ENCODE measurements at places on chromosomes 2 and 18. TPM values are rescaled to one million over a fixed set of nuclear protein-coding genes. Genes with fewer than 3 reads are reported as not detected.
A peak's percentile ranks its signal among the peaks of the same experiment; 100 is the strongest.

DNA sequence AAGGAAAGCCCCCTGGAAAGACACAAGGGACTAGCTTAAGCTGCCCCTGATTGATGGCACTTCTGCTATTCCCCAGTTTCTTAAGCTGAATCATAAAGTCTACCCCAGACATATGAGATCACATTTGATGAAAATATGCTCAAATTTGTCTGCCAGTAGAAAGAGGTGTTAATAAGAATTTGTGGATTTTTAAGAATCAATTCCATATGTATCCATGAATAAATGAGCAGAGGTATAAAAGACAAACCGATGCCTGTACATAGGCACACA, 119.9 kb downstream of the CCBE1 start:
- no peak for DNase-seq

DNA sequence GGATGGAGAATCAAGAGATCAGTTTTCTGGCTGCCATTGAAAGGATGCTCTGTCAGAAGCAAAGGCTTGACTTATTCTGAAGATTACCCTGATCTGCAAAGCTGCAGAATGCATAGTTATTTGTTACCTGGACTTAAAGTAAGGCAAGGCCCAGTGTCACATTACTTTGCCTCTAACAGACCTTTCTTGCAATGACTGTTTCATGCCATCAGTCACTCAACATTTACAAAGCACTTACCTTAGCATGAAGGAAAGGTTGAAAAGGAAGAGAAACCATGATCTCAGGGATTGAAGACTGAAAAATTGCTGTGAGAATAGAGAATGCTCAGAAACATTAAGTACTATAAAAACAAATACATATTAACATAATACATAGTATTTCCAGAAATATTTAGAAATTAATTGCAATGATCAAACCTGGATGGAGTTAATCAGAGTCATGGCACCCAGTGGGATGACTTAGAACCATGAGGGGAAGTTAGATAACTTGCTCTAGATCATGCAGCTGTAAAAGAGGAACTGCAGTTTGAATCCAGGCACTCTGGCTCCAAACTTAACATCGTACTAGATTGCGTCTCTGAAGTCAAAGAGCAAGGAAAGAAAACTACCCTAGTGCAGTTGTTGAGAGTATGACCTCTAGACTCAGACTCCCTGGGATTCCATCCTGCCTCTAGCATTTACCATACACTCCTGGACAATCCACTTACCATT, 26.5 kb upstream of the FAM117B start:
- DNase-seq: no peak

DNA sequence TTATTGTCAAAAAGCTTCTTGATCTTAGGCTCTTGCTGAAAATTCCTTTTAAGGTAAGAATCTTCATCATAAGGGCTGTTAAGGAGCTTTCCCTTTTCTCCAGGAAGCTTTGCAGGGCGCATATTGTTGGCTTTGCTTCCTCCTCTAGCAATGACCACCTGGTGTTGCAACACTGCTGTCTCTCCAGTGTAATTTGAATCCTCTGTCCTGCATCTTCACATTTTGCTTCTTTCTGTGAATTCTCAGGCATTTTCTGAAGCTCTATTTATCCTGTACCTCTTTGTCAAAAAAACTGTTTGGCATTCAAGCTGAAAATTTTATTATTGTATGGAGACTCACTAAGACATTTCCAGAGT, 533.1 kb upstream of the CHAC2 start:
- no peak for DNase-seq

GRCh38 chr2:85309699-85310321, 18.0 kb downstream of the TGOLN2 start:
- DNase-seq: no peak

- no peak for DNase-seq
These were observed 633 bp upstream of the ILKAP start for GRCh38 chr2:238203973-238204683.

DNA sequence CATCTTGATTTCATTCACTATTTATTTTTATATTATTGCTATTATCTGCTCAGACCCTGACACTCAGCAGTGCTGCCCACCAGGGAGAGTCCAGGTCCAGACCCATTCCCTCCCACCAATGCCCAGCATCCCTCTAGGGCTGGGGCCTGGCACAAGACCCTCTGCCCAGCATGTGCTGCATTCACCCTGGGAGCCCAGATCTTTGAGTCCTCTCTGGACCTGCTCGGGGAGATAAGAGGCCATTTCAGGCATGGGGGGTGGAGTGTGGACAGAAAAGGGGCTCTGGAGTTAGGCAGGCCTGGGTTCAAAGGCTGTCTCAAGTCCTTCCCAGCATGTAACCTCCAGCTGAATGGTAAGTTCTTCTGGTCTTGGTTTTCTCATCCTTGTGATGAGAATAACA, 209.6 kb downstream of the CYP26B1 start:
- DNase-seq: no peak

DNA sequence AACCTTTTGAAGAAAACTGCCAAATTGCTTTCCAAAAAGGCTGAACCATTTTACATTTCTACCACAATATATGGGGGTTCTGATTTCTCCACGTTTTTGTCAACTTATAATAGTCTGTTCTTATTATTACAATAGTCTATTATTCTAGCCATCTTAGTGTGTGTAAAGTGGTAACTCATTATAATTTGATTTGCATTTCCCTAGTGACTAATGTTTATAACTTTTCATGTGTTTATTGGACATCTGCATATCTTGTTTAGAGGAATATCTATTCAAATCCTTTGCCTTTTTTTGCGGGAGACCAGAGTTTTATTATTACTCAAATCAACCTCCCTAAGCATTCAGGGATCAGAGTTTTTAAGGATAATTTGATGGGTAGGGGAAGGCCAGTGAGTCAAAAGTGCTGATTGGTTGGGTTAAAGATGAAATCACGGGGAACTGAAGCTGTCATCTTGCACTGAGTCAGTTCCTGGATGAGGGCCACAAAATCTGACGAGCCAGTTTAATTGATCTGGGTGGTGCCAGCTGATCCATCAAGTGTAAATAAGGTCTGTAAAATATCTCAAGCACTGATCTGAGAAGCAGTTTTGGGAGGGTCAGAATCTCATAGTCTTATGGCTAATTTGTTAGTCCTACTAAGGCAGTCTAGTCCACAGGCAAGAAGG, 303.4 kb upstream of the NCKAP5 start:
- DNase-seq: peak; percentile 13

DNA sequence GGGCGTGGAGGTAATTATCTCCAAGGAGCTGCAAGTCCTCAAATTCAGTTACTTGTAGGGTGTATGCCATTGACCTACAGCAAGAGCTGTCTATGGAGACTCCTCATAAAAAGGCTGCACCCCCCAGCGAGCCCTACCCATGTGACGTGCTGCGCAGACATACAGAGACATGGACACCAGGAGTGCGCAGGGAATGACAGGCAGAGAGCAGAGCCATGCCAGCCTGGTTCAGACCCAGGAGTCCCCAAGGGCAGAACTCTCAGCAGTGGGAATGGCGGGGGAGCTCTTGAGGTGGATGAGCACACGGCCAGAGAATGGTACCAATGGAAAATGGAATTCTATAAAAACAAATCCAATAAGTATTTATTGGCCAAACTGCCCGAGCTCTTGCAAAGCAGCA, 310.1 kb downstream of the MYCN start:
- DNase-seq: no peak

- peak; percentile 82 for DNase-seq
These were observed 88.5 kb downstream of the DYNAP start for GRCh38 chr18:54679318-54680149.

DNA sequence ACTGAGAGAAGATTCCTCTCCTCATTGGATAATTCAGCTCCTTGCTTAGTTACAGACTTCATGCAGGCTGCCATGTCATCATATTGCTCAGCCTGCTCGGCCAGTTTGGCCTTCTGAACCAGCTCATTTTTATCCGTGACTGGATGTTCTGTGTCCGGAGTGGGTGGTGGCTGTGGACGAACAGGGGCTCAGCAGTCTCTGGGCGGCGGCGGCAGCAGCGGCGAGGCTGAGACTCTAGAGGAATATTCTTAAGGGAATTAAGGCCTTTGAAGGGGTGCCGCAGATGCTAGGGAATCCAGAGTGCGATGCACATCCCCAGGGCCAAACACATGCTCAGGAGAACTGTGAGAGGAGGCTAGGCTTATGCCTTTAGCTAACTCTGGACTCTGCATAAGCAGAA, 97.9 kb upstream of the GYPC start:
- DNase-seq: no peak

- no peak for DNase-seq
These were observed 475.8 kb downstream of the STK39 start for GRCh38 chr2:167771628-167772027.

DNA sequence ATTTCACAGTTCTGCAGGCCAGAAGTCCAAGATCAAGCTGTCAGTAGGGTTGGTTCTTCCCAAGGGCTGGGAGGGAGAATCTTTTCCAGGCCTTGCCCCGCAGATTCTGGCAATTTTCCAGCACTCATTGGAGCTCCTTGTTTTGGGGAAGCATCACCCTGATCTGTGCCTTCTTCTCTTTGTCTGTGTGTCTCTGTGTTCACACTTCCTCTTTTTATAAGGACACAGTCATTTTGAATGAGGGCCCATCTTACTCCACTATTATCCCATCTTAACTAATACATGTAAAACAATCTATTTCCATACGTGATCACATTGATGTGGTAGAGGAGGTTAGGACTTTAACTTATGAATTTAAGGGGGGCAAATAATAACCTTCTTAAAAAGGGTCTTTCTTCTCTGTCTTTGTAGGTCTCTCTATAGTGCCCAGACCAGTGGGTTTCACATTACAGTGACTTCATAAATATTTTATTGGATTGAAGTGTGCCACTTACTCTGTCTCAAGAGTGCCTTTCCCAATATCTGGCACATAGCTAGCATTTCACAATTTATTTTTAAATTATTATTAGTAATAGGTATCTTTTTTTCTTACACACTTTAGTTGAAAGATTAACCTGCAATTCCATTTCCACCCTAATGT, 68.9 kb upstream of the CBLN2 start:
- no peak for DNase-seq

GRCh38 chr2:101843048-101843447, 145.5 kb downstream of the MAP4K4 start:
- DNase-seq: peak; percentile 77

GRCh38 chr2:234964631-234965461, 13.0 kb downstream of the SH3BP4 start:
- peak; percentile 81 for DNase-seq

DNA sequence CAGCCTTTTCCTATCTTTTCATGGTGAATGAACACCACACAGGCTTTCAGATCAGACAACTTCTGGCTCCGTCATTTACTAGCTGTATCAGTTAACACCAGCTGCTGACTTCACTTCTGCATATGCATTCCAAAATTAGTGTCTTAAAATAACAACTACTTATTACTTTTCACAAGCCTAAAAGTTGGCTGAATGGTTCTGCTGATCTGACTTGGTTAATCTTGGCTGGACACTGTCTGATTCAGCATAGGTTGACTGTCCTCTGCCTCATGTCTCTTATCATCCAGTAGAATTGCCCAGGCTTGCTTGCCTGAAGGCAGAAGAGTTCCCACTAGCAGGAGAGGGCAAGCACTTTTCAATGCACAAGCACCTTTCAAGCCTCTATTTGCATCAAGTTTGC, 72.7 kb downstream of the MARCHF4 start:
- peak; percentile 77 for DNase-seq

- DNase-seq: peak; percentile 31
These were observed 8.2 kb upstream of the CABLES1 start for GRCh38 chr18:23127090-23127489.

- DNase-seq: no peak
These were observed 93.1 kb downstream of the SPATS2L start for GRCh38 chr2:200399636-200400035.

DNA sequence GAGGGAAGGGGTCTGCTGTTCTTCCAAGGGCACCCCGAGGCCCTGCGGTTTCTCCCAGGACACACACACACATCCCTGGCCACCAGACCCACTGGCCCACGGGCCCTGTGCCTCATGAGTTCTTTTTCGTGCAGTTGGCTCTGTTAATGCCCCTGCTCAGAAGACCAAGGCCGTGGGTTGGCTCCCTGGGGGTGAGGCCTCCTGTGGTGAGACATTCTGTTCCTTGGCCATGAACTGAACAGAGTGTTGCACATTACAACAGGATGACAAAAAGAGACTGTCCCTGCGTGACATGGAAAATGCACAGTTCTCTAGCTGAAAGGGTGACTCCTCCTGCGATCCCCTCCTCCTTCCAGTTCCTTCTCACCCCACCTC, 30.7 kb downstream of the SH2D6 start:
- DNase-seq: no peak

DNA sequence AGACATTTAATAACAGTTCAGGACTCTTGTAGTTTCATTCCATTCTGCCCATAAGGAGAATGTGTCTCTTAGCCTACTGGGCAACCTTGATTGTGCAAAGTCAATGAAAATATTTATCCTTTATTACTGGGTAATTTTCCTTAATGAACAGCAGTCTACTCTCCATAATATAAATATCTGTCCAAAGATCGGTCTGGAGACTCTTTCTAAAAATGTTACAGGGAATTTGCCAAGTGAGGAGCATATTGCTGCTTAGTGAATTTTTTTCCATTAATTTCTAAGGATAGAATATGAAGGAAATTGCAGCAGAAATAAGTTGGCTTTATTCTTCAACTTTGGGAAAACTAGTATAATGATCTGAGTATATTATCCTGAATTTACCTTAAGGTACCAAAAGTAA, 817.1 kb upstream of the FSHR start:
- DNase-seq: no peak

DNA sequence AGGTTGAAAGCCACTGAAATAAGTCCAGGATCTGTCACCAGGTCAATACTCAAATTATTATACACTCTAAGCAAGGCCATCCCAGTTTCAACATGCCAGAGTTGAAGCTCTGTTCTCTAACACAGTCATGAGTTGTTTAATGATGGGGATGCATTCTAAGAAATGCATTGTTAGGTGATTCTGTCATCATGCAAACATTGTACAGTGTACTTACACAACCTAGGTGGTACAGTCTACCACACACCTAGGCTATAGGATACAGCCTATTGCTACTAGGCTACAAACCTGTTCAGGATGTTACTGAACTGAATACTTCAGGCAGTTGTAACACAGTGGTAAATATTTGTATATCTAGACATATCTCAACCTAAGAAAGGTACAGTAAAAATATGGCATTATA, 162.2 kb downstream of the BAZ2B start:
- DNase-seq: peak; percentile 15

GRCh38 chr2:166074430-166074829, 53.4 kb downstream of the SCN1A start:
- DNase-seq: no peak

Gene ATP6V1B1
- not detected for total RNA-seq

Gene MC5R
- total RNA-seq: not detected

Gene NPHP1
- 2.0 TPM for total RNA-seq

Gene RBM44
- total RNA-seq: 0.11 TPM

Gene KCNJ3
- not detected for total RNA-seq

Gene ELOA2
- not detected for total RNA-seq

Gene TTN
- not detected for total RNA-seq

Gene SH3RF3
- 5.2 TPM for total RNA-seq

Gene SGPP2
- not detected for total RNA-seq
